Lower leg skin (tissue), 4 donors: ENCODE measurements at places on chromosomes 16 and 17. TPM values are rescaled to one million over a fixed set of nuclear protein-coding genes. Genes with fewer than 3 reads are reported as not detected.

DNA sequence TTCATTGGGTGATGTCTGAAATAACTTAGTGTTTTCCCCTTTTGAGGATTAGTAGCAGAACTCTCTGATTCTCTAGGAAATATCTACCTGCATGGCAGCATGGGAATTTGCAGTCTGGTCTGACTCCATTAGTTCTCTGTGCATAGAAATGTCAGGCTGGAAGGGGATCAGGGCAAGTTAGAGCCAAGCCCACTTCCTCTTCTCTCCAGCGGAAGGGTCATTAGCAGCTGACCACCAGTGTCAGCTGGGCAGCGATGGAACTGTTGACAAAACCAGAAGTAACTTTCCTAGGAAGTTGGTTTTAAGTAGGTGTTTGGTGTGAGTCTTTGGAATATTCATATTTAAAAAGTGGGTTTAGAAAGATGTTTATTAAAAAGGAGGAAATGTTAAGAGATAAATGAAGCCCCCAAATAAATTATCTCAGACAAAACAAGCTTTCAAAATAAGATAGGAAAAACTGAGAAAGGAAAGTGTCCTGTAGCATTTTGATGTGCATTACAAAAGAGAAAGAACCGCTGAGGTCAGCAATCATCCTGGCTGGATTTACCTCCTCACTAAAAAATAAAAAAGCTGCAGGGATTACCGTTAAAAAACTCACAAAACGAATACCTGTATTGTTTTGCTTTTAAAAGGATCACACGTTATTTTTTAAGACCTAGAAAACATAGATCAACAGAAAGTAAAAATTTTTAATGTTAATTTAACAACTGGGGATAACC is 32.4 kb upstream of the MMD start:
- DNase-seq: no peak

DNA sequence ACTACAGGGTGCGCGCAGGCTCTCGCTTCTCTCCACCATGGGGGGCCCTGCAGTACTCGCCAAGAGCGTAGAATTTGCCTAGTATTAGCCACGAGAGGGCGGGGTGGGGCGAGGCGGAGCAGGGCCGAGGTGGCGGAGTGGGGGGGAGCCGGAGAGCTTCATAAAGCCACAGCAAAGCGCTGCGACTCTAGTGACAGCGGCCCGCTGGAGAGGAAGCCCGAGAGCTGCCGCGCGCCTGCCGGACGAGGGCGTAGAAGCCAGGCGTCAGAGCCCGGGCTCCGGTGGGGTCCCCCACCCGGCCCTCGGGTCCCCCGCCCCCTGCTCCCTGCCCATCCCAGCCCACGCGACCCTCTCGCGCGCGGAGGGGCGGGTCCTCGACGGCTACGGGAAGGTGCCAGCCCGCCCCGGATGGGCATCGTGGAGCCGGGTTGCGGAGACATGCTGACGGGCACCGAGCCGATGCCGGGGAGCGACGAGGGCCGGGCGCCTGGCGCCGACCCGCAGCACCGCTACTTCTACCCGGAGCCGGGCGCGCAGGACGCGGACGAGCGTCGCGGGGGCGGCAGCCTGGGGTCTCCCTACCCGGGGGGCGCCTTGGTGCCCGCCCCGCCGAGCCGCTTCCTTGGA is at the start of gene TBX21:
TBX21 (plus strand) TSS at position 190 of the 627 bp plus-strand sequence; CDS start at position 409, 219 bp downstream.
- DNase-seq: peak; percentile 26

- DNase-seq: no peak
These were observed 1.5 kb upstream of the RCVRN start for GRCh38 chr17:9906616-9907015.

DNA sequence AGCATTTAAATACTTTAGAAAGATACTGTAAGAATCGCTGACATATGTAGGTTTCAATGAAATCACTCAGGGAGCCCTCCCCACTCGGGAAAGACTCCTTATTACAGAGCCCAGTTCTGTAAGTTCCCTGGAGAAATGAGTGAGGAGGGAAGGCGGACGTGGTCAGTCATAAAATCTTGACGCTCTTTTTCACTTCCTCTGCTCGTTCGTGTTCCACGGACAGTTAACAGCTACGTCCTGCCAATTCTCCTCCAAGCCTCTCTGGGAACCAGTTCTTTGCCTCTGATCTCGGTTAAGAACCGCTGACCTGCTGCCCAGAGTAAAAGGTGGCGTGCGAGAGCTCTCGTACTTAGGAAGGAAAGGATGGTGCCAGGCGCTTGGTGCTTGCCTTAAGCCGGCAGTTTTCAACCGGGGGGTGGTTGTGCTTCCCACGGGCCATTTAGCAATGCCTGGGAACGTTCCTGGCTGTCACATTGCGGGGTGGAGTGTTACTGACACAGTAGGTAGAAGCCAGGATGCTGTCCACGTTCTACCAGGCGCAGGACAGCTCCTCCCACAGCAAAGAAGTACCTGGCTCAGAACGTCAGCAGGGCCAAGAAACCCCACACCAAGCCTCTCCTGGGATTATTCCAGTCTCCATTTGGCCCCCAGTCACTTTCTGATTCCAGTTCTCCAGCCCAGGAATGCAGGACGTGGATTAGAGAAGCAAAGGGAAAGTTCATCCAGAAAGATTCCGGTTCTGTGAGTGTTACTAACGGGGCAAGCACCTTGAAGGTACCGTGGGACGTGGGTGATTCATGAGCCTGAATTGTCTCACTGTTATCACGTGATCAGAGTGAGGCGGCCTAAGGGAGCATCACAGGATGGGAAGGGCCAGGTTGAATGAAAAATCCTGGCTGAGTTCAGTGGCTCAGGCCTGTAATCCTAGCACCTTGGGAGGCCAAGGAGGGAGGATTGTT is 87.7 kb downstream of the MRM3 start:
- peak; percentile 92 for DNase-seq

GRCh38 chr17:16108386-16108785 is 106.9 kb downstream of the NCOR1 start:
- no peak for DNase-seq

DNA sequence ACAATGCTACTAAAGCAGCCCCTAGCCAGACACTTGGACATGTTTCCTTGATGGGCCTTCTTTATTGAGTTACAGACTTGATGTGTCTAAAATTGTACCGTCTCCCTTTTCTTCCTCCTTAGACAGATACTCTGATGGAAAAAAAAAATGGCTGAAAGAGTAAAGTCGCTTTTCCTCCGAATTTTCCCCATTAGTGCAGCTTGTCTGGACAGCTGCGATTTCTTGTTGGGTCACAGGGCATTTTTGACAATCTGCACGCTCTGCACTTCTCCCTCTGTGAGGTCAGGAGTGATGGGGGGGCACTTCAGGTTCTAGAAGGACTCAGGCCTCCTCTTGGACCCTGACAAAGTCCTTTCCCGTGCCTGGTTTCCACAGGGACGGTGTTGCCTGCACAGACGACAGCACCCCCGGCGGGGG is 968 bp upstream of the PRKAR1A start:
- DNase-seq: peak; percentile 27

DNA sequence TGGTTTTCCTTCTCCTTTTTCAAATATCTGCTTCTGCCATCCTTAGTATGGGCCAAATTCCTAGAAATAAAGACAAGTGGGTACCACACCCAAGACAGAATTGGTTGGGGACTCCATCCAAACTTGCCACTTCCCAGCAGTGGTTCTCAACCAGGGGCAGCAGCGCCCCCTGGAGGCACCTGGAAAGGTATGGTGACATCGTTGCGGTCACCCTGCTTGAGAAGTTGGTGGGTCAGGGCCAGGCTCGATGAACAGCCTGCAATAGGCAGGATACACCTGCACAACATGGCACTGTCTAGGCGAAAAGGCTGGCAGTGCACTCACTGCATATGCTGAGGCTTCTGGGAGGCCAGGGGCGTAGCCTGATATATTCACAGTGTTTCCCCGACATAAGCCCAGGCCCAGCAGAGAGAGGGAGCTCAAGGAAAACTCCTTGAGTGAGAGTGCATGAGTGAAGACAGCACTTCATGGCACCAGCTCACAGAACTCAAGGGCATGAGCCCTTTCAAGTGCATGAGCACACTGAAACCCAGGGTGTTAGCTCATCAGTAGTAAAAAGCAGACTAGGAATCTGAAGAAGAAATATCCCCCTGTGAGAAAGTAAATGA is 57.7 kb downstream of the CMC2 start:
- no peak for DNase-seq

DNA sequence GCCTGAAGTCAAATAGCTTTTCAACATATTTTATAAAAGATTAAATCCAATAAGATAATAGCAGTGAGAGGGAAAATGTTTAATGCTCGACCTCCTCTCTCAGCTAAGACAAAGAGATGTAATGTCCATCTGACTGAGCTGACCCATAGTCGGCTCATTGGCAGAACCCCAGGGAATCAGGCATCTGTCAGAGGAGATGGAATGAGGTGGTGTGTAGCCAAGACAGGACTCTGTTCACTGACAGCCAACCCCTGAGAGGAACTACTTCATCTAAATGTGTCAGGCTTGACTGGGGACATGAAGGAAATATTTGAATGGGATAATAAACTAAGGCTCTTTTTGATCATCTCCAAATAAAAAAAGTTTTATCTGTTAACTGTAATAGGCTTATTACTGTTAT is 188.0 kb downstream of the CDH11 start:
- DNase-seq: no peak

GRCh38 chr17:6430769-6431168 is 4.2 kb downstream of the AIPL1 start:
- DNase-seq: no peak

GRCh38 chr17:38459567-38459966 is 31.3 kb downstream of the ARHGAP23 start:
- DNase-seq: no peak

- no peak for DNase-seq
These were observed 1.6 kb downstream of the COASY start for GRCh38 chr17:42563543-42563942.

GRCh38 chr17:27485716-27486495 is 29.7 kb downstream of the KSR1 start:
- DNase-seq: no peak

DNA sequence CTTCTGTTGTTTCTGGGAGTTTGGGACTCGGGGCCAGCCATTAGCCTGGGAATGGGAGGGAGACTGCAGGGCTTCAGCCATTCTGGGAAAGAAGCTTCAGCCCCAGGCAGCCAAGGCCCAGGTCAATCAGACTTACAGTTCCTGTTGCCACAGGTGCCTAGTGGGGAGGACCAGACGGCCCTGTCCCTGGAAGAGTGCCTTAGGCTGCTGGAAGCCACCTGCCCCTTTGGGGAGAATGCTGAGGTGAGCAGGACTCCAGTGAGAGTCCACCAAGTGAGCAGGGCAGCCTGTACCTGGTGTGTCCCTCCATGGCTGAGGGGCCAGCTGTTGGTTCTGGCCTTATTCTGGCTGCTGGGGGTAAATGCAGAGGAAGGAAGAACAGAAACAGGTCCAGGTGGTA is 8.7 kb downstream of the NFE2L1 start:
- no peak for DNase-seq

DNA sequence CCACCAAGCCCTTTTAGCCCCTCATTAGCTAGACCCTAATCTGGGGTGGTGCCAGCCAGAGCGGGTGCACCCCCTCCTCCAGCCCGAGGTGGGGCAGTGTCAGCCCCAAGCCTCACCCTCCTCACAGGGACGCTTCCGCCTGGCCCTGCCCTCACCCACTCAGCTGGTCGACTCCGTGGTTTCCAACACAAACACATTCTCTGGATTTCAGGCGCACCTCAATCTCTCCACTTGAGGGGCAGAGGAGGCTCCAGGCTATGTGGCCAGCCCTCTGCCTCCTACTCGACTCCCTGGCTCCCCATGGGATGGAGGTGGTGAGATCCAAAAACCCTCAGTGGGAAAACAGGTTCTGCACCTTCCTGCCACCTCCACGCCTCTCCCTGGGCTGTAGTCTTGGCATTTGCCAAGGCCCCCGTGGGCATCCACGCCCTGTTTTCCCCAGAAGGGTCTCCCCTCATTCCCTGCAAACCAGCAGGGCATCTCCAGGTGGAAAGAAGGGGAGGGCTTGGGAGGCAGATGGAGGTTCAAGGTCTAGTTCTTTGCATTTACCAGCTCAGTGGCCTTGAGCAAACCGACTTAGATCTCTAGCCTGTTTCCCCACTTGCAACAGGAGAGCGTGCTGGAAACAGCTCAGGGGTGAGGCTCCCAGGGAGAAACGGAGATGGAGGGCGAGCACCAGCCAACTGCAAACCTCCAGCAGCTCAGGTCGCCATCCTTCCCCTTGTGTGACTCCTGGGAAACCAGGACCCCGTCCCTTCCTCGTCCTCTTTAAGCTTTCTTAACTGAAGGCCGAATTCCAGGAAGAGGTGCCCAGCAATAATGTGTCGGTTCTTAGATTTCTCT is 1.7 kb downstream of the EMP2 start:
- no peak for DNase-seq

DNA sequence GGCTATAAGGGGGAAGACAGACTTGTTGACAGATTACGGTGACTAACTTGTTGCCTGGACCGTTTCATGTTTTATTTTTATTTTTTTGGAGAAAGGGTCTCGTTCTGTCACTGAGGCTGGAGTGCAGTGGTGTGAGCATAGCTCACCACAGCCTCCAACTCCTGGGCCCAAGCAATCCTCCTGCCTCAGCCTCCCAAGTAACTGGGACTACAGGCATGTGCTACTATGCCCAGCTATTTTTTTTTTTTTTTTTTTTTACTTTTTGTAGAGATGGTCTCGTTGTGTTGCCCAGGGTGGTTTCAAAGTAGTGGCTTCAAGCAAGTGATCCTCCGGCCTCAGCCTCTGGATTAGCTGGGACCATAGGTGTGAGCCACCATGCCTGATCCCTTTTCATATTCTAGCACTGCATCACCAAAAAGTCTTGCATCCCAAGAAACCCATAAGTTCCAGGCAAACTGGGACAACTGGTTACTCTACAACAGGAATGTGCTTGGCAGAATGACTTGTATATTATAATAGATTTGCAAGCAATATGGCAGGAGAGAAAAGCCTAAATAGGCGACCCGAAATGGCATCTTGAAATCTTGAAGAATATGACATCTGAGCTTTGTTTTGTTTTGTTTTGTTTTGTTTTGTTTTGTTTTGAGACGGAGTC is 2.2 kb upstream of the WDR59 start:
- peak; percentile 59 for DNase-seq

GRCh38 chr16:67268136-67268579 is 11.2 kb upstream of the PLEKHG4 start:
- DNase-seq: no peak

- no peak for DNase-seq
These were observed 389.4 kb downstream of the NPIPA8 start for GRCh38 chr16:17947165-17947564.

DNA sequence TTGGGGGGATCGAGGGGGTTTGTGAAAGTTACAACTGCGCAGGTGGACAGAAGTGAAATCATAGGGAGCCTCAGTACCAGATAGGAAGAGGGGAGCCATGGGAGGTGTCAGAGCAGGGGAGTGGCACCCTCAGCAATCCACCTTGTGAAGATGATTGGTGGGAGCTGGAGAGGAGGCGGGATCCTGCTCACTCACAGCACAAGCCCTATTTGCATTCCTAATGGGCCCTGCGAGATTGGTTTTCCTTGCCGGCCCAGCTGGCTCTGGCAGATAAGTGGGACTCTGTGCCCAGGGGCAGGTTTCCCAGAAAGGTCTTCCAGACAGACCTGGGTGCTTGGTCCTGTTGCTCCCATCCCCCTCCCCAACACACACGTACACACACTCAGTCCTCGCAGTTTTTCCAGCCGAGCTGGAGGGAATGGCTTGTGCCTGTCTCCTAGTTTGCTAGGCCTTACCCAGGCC is 9.4 kb downstream of the WNT3 start:
- DNase-seq: no peak

GRCh38 chr17:66831383-66832210 is 3.3 kb upstream of the CACNG5 start:
- DNase-seq: no peak

PTGES3L gene
- total RNA-seq: not detected

PPY gene
- not detected for total RNA-seq

NPTX1 gene
- 2.2 TPM for total RNA-seq

MT1F gene
- total RNA-seq: 5.5 TPM

RHBDL1 gene
- 3.4 TPM for total RNA-seq

FN3K gene
- total RNA-seq: 4.2 TPM

KRTAP4-2 gene
- 75.4 TPM for total RNA-seq

HEATR9 gene
- not detected for total RNA-seq

EARS2 gene
- total RNA-seq: 16.8 TPM
